Stimulated activated CD4-positive, alpha-beta T cell treated with anti-CD3 and anti-CD28 coated beads, Interleukin-15, amount 100 ng/mL, for 24 hours (primary cell): ENCODE measurements at places on chromosomes 16 and 17.

GRCh38 chr16:73531021-73531420 lies 483.1 kb upstream of the ZFHX3 start:
- no peak for DNase-seq

DNA sequence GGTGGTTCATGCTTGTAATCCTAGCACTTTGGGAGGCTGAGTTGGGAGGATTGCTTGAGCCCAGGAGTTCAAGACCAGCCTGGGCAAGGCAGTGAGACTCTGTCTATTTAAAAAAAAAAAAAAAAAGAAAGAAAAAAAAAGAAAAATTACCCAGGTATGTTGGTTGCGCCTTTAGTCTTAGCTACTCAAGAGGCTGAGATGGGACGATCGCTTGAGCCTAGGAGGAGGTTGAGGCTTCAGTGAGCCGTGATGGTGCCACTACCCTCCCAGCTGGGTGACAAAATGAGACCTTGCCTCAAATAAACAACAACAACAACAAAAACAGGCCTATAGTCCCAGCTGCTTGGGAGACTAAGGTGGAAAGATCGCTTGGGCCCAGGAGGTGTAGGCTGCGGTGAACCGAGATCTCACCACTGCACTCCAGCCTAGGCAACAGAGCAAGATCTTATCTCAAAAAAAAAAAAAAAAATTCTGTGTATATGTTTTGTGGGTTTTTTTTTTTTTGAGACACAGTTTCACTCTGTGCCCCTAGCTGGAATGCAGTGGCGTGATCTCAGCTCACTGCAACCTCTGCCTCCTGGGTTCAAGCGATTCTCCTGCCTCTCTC lies 12.5 kb upstream of the ANKRD40CL start:
- DNase-seq, result peak; percentile 41

- no peak for DNase-seq
Measured at GRCh38 chr16:4519274-4520058, 19.1 kb downstream of the CDIP1 start.

- no peak for DNase-seq
Measured at GRCh38 chr16:31036691-31037090, 3.3 kb downstream of the STX4 start.

DNA sequence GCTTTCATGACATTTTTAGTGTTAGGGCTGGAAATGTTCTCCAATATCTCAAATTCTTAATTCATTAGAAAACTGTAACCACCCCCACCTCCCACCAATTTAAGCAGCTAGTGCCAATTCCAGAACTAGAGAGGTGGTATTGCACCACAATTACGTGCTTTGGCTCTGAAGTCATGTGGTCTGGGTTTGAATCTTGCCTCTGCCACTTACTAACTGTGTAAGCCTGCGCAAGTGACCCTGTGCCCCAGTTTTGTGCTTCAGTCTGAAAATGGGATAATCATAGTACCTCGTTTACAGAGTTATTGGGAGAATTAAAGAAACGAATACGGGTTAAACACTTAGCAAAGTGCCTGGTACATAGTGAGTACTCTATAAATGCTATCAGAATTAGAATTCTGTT lies 14.2 kb upstream of the MPHOSPH6 start:
- DNase-seq, result no peak

DNA sequence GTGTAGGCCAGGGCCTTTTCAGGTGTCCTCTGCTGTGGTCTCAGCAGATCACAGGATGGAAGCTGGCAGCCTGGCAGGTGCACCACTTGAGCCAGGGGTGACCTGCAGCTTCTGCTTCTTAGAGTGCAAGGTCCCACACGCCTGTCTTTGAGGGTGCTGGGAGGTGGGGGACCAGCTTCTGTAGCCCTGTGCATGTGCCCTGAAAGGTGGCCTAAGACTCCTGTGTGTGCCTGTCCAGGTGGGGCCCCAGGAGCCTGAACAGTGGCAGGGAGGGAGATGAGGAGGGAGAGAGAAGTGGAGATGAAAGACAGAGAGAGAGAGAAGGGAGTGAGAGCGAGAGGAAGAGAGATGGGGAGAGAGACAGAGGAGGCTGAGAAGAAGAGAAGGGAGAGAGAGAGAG lies 46.2 kb downstream of the LGALS9 start:
- no peak for DNase-seq

DNA sequence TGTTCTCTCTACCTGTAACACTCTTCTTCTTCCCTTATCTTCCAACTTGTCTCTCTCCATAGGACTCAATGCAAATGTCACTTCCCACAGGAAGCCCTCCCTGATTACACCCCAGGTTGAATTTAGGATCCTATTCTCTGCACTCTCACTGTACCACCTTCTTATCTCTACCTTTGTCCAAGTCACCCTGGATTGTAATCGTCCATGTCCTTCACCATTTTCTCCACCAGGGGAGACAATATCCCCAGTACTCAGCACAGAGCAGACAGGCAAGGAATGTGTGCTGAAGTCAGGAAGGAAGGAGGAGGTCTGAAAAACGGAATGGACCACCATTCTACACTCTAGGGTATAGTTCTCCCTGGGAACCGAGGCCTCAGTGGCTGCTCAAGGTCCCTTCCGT lies 14.2 kb downstream of the C16orf82 start:
- no peak for DNase-seq

DNA sequence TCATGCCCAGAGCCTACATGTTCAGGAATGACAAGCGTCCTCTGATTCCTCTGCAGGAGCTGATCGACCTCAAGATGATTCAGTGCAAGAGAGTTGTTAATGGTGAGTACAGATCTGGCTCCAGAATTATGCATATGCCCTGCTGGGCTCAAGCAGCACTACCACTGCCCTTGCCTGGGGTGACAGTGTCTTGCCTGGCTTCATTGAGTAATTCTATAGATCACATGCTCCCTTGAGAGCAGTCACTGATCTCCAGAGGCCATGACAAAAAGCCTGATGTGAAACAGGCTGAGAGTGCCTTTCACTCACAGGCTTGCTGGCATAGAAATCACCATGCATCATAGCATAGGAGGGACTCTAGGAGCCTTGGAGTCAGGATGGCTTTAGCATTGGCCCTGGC lies 26.4 kb downstream of the DUS2 start:
- no peak for DNase-seq

- no peak for DNase-seq
Measured at GRCh38 chr16:50497592-50497991, 50.6 kb upstream of the NKD1 start.
